ENCODE measurements at places on chromosomes 2 and 18.

GRCh38 chr2:234032279-234032856 is 18.1 kb upstream of the SPP2 start:
- peak; percentile 72 for DNase-seq

- no peak for DNase-seq
These were observed 17.2 kb downstream of the SLC30A3 start for GRCh38 chr2:27245626-27246025.

- no peak for DNase-seq
These were observed 9.1 kb downstream of the DNAH7 start for GRCh38 chr2:196059491-196059960.

DNA sequence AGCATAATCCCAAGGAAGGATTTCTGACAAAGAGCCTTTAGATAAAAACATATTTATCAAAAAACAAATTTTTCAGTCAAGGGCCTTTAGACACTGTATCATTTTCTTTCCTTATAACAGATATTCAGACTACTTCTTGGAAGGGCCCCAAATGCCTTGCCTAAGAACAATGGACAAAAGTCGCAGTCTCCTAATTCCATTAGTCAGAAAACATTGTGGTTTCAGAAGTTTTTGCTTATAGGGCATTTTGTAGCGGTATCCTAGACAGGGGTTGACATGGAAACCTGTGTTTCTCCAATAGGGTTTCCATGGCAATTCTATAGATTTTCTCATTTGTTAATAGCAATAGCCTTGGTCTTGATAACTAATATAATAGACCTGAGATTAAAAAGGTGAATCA is 36.7 kb upstream of the AGPS start:
- DNase-seq = no peak

GRCh38 chr2:191462370-191462769 is 215.6 kb upstream of the NABP1 start:
- no peak for DNase-seq

DNA sequence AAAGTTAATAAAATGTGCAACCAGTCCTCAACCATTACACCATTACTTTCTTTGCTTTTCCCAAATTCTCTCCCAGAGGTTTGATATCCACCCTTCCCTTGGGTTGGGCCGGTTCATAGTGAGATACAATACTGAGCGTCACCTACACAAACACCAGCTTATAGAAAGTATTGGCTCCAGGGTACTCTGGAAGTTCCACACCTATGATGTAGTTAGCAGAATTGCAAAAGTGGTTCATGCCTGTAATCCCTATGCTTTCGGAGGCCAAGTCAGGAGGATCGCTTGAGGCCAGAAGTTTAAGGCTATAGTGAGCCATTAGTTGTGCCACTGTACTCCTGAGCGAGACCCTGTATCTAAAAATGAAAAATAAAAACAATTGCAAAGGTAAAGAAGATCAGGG is 15.3 kb upstream of the MAP4K3 start:
- DNase-seq = no peak

GRCh38 chr2:175152242-175152641 is 15.8 kb downstream of the ATF2 start:
- no peak for DNase-seq

- no peak for DNase-seq
These were observed 28.5 kb downstream of the GRHL1 start for GRCh38 chr2:9979977-9980376.

DNA sequence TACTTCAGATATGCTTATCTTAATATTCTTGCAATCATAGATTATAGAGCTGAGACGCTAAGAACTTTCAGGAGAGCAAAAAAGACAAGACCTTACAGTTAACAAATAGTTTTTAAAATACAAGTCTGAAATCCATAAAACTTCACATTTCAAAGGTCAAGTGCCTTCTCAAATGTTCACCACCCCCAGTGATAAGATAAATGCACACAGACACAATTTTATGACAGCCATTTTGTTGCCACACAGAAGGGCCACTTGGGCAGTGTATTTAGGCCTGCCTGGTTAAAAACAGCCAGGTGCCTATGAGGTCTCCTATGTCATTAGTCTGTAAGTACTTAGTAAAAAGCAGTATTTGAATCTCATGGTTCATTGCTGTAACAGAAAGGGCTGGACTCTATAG is 8.1 kb upstream of the PSTPIP2 start:
- DNase-seq = no peak

- DNase-seq = no peak
These were observed 45.6 kb downstream of the HDLBP start for GRCh38 chr2:241269707-241270520.

- no peak for DNase-seq
These were observed 1.5 kb downstream of the MFSD6 start for GRCh38 chr2:190409616-190410015.

DNA sequence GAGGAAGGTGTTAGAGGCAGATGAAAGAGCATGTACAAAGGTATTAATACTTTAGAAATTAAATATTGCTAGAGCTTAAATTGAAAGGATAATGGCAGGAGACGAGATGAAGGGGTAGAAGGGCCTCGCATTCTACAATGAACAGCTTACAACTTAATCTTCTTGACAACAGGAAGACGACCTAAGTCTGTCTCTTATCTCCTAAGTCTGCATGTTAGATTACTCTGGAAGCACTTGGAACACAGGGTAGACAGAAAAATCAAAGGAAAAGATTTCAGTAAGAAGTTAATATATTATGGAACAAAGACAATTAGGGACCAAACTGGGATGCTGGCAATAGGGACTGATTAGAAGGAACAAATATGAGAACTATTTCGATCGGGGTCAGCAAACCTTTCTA is 34.9 kb downstream of the SMC6 start:
- DNase-seq = no peak

DNA sequence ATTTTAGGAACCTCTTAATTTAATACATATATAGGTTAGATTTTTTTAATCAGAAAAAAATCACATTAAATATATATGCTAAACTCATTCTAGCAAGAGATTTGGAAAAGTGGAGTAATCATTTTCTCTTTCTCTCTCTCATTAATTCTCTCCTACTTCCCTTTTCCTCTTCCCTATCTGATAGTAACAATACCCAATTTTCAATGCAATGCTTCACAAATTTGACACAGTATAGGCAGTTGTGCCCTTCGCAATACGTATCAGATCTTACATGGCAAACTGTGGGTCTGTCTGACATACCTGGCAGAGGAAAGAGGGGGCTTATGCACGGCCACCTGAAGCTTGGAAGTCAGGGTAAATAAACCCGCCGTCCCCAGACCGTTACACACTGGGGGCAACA is 444.3 kb downstream of the NBAS start:
- DNase-seq = no peak

DNA sequence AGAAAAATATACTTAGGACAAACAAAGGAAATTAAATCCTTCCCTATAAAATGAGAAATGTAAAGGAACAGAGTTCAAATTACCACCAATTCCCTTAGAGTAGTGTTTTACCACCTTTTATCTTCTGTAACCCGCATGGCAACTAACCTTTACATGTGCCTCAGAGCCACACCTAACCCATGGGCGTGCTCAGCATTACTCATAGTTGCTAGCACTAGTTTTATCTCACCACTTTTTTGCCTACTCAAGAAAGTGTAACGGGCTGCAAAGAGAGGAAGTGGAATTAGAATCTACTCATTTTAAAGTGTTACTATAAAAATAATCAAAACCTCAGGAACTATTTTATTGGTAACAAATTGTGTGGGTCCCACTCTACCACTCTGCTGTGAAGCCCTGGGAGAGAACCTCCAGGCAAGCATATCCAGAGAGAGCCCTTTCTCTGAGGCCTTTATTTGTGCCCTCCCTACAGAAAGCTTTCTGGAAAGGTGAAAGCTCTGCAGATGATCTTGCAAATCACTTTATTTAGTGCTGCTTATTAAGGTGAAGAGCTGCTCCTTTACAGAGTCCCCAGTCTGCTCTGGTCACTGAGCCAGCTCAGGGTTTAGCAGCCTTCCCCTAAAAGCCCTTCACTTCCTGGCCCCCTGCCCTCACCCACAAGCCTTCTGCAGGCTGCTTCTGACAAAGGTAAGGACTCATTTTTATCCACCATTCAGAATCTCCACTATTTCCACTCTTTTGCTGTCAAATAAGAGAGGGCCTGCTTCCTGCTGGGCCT is 98.8 kb downstream of the TRABD2A start:
- DNase-seq = no peak

Data from fibroblast of skin of back (primary cell).